Renal cortex interstitium (tissue), 15 donors: ENCODE measurements at places on chromosomes 6 and 20. TPM values are rescaled to one million over a fixed set of nuclear protein-coding genes. Genes with fewer than 3 reads are reported as not detected.

Gene PACSIN1
- 1.2 TPM for polyA plus RNA-seq

Gene CFAP206
- polyA plus RNA-seq: 2.9 TPM

Gene KHDRBS2
- 2.6 TPM for polyA plus RNA-seq

Gene TMEM151B
- 1.0 TPM for polyA plus RNA-seq

Gene RCAN2
- 22.4 TPM for polyA plus RNA-seq

Gene RTEL1
- polyA plus RNA-seq: 18.2 TPM

Gene CENPQ
- 11.0 TPM for polyA plus RNA-seq
